NCI-H1436 treated with DMSO at 0.1 percent for 48 hours (cell line): ENCODE measurements at places on chromosomes 11 and 22.

DNA sequence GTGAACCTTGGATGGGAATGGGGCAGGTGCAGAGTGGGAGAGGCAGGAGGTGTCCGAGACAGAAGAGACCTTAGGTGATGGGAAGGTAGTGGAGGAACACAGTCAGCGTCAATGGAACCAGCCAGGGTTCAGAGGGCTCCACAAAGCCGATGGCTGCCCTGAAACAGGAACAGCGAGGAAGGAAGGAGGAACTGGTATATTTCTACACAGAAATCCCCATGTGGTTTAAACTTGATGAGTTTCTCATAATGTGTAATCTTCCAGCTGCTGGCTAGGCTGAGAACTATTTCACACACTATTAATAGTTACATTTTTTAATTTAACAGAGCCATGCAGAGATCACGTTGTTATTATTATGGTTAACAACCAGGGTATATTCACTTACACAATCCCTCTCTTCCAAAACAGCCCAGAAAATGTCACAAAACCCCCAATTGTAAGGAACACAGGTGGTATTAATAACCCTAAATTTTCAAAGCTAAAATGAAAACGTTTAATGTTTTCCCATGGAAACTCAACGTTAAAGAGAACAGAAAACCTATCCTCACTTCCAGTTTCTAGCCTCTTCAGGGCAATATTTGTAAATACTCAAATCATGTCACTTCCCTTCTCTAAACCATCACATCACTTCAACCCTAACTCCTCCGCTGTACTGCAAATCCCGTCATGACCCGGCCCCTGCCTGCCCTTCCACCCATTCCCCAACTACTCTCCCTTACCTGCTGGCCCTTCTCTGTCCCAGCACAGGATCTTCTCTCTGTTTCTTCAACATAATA, 74.5 kb upstream of the ARFGAP3 start:
- DNase-seq: no peak

- DNase-seq: no peak
Measured at GRCh38 chr22:20656902-20657836, 116.7 kb upstream of the SERPIND1 start.

GRCh38 chr11:66111158-66111557, 41.1 kb downstream of the PACS1 start:
- no peak for DNase-seq

GRCh38 chr11:11296434-11296833, 56.6 kb downstream of the CSNK2A3 start:
- DNase-seq: no peak

GRCh38 chr11:65388731-65389130, 2.3 kb downstream of the FRMD8 start:
- no peak for DNase-seq

GRCh38 chr22:30460147-30460546, 11.7 kb downstream of the SEC14L3 start:
- no peak for DNase-seq

- no peak for DNase-seq
Measured at GRCh38 chr11:1744137-1744886, 6.1 kb downstream of the IFITM10 start.

GRCh38 chr11:75040167-75040770, 51.5 kb downstream of the NEU3 start:
- DNase-seq: no peak
